Karpas-422 (cell line): ENCODE measurements at places on chromosomes 5 and 9. TPM values are rescaled to one million over a fixed set of nuclear protein-coding genes. Genes with fewer than 3 reads are reported as not detected.

Gene PLPP7
- not detected in 2 replicates for total RNA-seq

Gene MARCOL
- not detected in 2 replicates for total RNA-seq

Gene ZNF462
- not detected in 2 replicates for total RNA-seq

Gene LCN10
- not detected in 2 replicates for total RNA-seq

Gene NTNG2
- total RNA-seq, result 0.40 and 2.5 TPM in 2 replicates

Gene ZNF883
- not detected in 2 replicates for total RNA-seq

Gene PCDHGA6
- 10.9 and 14.5 TPM in 2 replicates for total RNA-seq

Gene TAF1L
- total RNA-seq, result not detected in 2 replicates

Gene ELP1
- total RNA-seq, result 41.4 and 60.3 TPM in 2 replicates

Gene RHOBTB3
- total RNA-seq, result 0.97 and 1.5 TPM in 2 replicates

Gene NREP
- total RNA-seq, result 2.7 and 5.8 TPM in 2 replicates

Gene SERINC5
- 2.6 and 4.4 TPM in 2 replicates for total RNA-seq

Gene IRGM
- total RNA-seq, result 0.87 TPM in 1 of 2 replicates, not detected in the other

Gene SURF1
- total RNA-seq, result 35.6 and 40.0 TPM in 2 replicates

Gene LHX3
- total RNA-seq, result not detected in 2 replicates

Gene SLC4A9
- total RNA-seq, result not detected in 2 replicates

Gene PKD2L2
- total RNA-seq, result not detected in 2 replicates

Gene BRINP1
- not detected in 2 replicates for total RNA-seq

Gene MYO10
- not detected in 2 replicates for total RNA-seq

Gene CCDC127
- total RNA-seq, result 2.6 and 4.7 TPM in 2 replicates

Gene GRIN3A
- total RNA-seq, result not detected in 2 replicates

Gene C9
- not detected in 2 replicates for total RNA-seq

Gene OGN
- total RNA-seq, result 3.3 and 16.4 TPM in 2 replicates

Gene COL5A1
- total RNA-seq, result under 0.01 TPM in 1 of 2 replicates, not detected in the other

Gene GRM6
- not detected in 2 replicates for total RNA-seq

Gene AGXT2
- not detected in 2 replicates for total RNA-seq

Gene ANGPTL2
- not detected in 2 replicates for total RNA-seq

Gene SKP2
- total RNA-seq, result 32.9 and 36.0 TPM in 2 replicates

Gene PCDHA9
- total RNA-seq, result not detected in 2 replicates

Gene GARNL3
- total RNA-seq, result 1.2 and 2.2 TPM in 2 replicates

Gene CARTPT
- total RNA-seq, result not detected in 2 replicates

Gene NIPBL
- total RNA-seq, result 38.1 and 65.9 TPM in 2 replicates

Gene RNF14
- 38.0 and 41.9 TPM in 2 replicates for total RNA-seq

Gene PTGDS
- not detected in 2 replicates for total RNA-seq

Gene FCHSD1
- total RNA-seq, result 14.6 and 19.3 TPM in 2 replicates

Gene OR1J2
- not detected in 2 replicates for total RNA-seq

Gene TAF11L6
- total RNA-seq, result not detected in 2 replicates

Gene SYK
- 151 and 216 TPM in 2 replicates for total RNA-seq

Gene SPRY4
- 0.26 and 0.90 TPM in 2 replicates for total RNA-seq

Gene MCTP1
- total RNA-seq, result 0.40 and 0.41 TPM in 2 replicates

Gene WNK2
- total RNA-seq, result not detected in 2 replicates

Gene RGMB
- 0.94 and 3.1 TPM in 2 replicates for total RNA-seq

Gene FOXI1
- total RNA-seq, result 0.07 TPM in 1 of 2 replicates, not detected in the other

Gene NUTM2G
- not detected in 2 replicates for total RNA-seq

Gene CEP120
- total RNA-seq, result 21.9 and 48.9 TPM in 2 replicates

Gene GABRG2
- not detected in 2 replicates for total RNA-seq

Gene GABRA1
- total RNA-seq, result not detected in 2 replicates

Gene KCNIP1
- total RNA-seq, result 0.29 TPM in 1 of 2 replicates, not detected in the other

Gene FOXB2
- not detected in 2 replicates for total RNA-seq

Gene DIRAS2
- total RNA-seq, result not detected in 2 replicates

Gene SLC2A6
- 10.6 and 32.0 TPM in 2 replicates for total RNA-seq

Gene IQGAP2
- not detected in 2 replicates for total RNA-seq

Gene MOCS2
- total RNA-seq, result 12.6 and 25.0 TPM in 2 replicates

Gene CCL27
- 0.36 TPM in 1 of 2 replicates, not detected in the other for total RNA-seq

Gene OBP2B
- total RNA-seq, result not detected in 2 replicates

Gene CDX1
- total RNA-seq, result not detected in 2 replicates

Gene SPATA31C2
- not detected in 2 replicates for total RNA-seq

Gene CTXN3
- total RNA-seq, result not detected in 2 replicates
